Jurkat, Clone E6-1 (cell line): ENCODE measurements at places on chromosomes 2 and 18.

DNA sequence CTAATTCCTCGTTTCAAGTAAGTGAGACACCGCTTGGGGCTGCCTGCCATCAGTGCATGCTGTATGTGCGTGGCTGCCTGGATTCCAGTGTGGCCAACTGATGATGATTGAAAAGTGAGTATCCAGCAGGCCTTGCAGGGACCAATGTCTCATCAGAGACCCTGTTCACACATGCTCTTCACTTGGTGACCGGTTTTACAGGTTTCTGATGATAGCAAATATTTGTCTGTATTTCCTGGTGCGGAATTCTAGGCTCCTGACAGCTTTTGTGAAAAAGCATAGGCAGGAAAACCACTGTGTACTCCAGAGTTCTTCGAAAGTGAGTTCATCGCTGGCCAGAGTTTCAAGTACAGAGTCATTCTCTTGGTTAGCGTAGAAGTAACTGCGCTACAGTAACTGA is 13.8 kb upstream of the YWHAQ start:
- DNase-seq = no peak

DNA sequence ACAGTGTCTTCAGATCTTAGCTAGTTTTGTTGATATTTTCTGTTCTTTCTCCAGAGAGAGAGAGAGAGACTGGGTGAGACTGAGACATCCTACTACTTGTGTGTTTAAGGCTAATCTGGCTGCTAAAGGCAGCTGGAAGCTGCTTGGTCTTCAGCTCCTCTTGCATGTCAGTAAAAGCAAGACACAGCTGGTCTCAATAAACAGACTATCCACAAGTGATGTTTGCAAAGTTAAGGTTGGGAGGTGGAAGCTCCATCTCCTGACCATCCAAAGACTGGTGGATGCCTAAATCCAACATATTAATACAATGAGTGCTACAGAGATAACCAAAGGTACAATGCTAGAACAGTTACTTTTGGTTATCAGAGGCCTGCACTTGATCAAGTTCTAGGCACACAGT is 17.8 kb downstream of the ERFE start:
- no peak for DNase-seq

DNA sequence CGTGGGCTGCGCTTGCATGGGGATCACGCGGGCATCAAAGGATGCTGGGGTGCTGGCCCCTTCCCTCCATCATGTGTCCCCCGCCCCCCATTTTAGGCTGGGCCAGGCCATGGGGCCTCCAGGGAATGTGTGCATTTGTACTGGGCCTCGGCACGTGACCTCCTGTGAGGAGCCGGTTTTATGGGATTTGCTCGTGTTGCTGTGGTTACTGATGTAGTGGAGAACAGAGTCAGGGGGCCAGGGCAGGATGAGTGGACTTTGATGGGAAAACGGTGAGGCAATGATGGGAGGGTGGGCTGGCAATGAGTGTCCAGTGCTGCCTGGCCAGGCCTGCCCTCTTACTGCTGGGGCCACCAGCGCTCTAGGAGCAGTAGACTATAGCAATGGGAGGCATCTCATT is 257.7 kb downstream of the LOXHD1 start:
- DNase-seq = no peak

- no peak for DNase-seq
These were observed 205.0 kb upstream of the SMAD2 start for GRCh38 chr18:48135436-48135966.

DNA sequence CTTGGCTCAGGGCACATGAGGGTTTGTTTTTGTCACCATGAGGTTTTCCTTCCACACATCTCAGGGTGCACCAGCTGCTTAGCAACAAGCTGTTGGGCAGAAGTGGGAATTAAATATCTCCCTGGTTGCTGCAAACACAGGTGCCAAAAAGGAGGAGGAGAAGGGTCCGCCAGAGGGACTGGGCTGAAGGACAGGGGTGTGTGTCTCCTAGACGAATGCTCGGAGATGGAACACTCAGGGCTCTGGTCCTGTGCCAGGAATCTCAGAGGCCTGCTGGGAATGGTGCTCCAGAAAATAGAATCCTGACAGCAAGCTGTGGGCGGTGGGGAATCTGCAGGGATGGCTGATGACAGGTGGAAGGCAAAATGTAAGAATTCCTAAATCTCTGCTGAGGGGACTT is 94.5 kb downstream of the VSNL1 start:
- no peak for DNase-seq

DNA sequence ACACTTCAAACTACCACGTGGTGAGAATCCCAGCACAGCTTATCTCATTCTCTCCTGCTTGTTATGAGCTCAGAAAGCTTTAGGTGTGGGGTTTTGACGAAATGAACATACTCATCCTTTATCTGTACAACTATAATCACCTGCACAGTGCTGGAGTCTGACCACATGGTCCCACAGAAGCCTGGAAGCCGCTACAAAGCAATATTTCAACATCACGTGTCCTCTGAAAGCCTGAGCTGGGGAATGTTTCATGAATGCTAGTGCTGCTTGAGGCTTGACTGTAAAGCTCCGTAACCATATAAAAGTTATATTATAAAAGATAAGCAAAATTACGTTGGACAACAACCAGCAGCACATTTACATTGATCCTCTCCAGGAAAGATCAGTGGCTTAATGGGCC is 43.9 kb downstream of the PIEZO2 start:
- DNase-seq = no peak

DNA sequence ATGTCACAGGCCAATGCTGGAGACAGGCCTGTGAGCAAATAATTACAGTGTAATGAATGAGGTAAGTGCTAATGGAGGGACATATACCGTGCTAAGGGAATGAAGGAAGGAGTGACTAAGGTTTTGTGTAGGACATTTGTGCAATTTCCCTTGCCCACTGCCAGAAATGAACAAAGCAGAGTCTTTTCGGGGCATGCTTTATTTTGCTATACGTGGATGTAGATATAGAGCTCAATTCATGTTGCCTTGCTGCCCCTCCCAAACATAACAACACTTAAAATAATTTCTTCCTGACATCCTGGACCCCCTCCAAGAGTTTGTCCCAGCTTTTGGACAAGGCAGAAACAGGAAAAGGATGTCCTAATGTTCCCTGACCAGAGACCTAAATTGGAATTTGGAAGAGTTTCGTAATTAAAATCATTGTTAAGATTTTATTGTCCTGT is 23.7 kb upstream of the CD28 start:
- DNase-seq = no peak

DNA sequence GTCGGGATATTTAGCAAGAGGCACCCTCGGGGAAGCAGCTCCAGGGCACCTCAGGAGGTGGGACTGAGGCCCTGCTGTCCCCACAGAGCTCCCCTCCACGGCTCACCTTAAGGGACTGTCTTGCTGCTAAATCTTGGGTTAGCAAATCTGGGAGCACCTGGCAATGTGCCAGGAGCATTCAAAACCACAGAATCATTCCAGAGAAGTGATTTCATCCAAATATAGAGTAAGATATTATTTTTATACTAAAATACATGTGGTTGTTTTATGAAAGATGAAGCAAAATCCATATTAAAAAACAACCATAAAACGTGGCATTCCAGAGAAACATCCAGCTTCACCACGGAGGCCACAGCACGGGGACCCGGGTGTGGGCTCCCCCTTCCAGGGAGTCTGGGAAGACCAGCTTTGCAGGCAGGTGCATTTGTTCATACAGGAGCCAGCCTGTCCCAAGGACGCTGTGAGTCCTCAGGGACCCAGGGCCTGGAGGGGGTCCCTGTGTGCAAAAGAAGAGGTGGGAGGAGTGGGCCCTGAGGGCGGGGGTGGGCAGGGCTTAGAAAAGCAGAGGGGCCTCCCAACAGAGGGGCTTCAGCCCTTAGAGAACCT is 16.3 kb downstream of the HS1BP3 start:
- no peak for DNase-seq

GRCh38 chr2:110843959-110844510 is 111.7 kb downstream of the ACOXL start:
- DNase-seq = no peak

- DNase-seq = no peak
These were observed 665.3 kb downstream of the STK39 start for GRCh38 chr2:167581961-167582574.

DNA sequence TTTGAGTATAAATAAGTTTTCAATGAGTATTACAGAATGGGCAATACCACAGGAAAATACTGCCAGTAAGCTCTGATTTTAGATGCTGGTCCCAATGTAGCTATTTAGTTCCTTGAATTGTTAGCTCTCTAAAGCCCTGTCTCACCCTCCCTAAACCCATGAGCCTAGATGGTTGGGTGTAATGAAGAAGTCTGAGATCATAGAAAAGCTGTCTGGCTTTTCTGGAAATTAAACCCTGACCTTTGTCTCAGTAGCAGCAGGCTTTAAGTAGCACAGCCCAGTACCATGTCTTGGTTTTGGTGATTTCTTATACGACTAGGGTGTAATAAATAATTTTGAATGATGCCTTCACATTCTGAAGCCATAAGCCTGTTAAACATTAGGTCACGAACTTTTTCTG is 55.3 kb downstream of the TMEM200C start:
- no peak for DNase-seq

GRCh38 chr2:20223407-20224163 is 1.3 kb downstream of the SDC1 start:
- DNase-seq = no peak

- DNase-seq = no peak
These were observed 221.6 kb downstream of the NCKAP5 start for GRCh38 chr2:133346654-133347053.

DNA sequence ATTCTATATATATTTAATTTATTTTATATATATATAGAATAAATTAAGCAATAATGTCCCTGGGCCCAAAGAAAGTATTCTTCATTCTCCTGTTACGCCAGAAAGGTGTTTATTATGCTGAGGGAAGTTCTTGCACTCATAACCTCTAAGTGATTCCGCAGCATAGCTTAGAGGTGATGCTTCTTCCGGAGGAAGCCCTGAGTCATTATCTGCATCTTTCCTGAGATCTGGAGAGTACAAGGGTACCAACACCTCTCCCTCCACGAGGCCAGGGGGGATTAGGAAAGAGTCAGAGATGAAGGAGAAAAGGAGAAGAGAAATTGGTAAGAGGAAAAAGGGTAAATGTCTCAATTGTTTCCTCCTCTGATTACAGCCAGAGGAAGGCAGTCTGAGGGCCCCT is 43.1 kb upstream of the RTN4 start:
- DNase-seq = no peak

DNA sequence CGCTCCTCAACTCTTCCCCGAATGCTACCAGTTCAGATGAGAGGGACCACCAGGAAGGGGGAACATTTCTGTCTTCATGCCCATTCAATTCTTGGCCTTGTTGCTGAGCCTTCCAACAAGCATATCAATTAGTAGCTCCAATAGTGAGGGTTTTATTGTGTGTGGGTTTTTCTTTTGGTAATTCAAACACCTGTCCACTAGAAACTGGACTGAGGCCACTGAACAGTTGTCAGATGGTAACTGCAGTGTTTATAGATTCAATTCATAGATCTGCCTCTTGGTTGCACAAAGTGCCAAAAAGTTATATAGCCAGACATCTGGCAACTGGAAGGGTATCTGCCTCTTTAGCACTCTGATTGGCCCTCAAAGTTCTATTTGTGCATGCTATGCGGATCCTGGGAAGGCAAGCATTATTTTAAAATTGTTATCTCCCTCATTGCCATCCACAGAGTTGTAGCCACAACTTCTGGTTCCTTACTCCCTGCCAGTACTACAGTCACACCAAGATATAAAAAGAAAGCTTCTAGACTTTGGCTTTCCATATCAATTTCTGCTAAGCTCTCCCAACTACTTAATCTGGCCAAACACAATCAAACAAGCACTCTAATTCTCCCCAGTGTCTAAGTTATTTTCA is 83.3 kb upstream of the ZNF521 start:
- no peak for DNase-seq

DNA sequence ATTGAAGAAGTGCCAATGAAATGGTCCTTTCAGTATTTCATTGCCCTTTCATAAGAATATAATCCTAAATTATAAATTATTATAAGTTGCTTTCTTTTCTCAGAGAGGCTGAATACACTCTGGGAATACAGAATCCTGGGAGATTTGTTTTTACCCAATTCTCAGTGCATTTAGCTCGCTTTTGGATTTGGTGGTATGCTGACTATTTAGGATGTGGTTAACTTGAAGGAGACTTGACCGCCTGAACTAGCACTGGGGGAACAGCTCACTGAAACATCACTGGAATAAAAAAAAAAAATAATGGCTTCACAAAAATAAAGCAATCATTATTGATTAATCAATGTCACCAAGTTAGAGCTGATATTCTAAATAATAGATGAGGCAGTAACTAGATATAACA is 10.2 kb downstream of the TNFAIP6 start:
- no peak for DNase-seq

- DNase-seq = peak; percentile 52
These were observed at the start of gene SCN9A for GRCh38 chr2:166375736-166376487. Gene SCN9A, minus strand, starts transcription at chr2:166375944. Its CDS starts 64,188 bp downstream, at chr2:166311756.

GRCh38 chr2:216903470-216903869 is 43.6 kb upstream of the TNP1 start:
- DNase-seq = peak; percentile 32

GRCh38 chr18:23890589-23890988 is 124.0 kb upstream of the TTC39C start:
- DNase-seq = no peak

GRCh38 chr18:57837917-57838548 is 34.9 kb upstream of the ATP8B1 start:
- no peak for DNase-seq

GRCh38 chr2:219739066-219739465 is 111.6 kb downstream of the SLC4A3 start:
- DNase-seq = no peak

- DNase-seq = peak; percentile 21
These were observed 134.6 kb upstream of the SCN7A start for GRCh38 chr2:166628478-166629136.

DNA sequence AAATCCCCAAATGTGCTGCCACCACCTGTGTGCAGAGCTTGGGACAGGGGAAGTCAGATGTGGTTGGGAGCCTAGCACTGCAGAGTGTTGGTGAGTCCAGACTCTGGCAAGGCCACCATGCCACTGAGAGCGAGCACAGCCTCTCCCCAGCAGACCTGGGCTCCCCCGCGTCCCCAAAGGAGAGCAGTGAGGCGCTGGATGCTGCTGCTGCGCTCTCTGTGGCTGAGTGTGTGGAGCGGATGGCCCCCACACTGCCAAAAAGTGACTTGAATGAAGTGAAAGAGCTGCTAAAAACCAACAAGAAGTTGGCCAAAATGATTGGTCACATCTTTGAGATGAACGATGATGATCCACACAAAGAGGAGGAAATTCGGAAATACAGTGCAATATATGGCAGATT is 10.7 kb downstream of the NAB1 start:
- DNase-seq = no peak

GRCh38 chr2:167954495-167954894 is 292.9 kb downstream of the STK39 start:
- DNase-seq = no peak

- no peak for DNase-seq
These were observed 136.7 kb downstream of the ANTXR1 start for GRCh38 chr2:69149631-69150215.

GRCh38 chr2:121479882-121480522 is 50.7 kb upstream of the RNU4ATAC start:
- no peak for DNase-seq

GRCh38 chr2:18588049-18588448 is 1.3 kb downstream of the NT5C1B start:
- DNase-seq = no peak
